ENCODE measurements at places on chromosomes 1 and 21.

- no peak for DNase-seq
These were observed 77.8 kb downstream of the BACH1 start for GRCh38 chr21:29376556-29376955.

- peak; percentile 64 for DNase-seq
These were observed 35.1 kb upstream of the LBR start for GRCh38 chr1:225462714-225463574.

DNA sequence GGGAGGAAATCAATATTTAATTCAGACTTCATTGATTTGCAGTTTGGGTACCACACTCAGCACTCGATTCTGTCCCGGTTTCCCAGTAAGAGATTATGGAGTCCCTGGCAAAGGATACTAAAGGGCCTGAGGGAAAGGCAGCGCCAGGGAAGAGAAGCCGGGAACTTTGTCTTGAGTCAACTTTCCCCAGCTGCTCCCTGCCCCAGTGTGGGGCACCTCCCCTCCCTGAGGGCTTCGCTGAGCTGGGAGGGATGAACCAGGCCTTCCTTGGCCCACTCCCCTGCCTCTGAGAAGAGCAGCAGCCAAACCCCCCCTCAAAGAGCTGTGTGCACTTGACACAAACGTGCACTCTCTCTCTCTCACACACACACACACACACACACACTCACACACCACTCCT, 32.6 kb downstream of the OPTC start:
- peak; percentile 71 for DNase-seq

DNA sequence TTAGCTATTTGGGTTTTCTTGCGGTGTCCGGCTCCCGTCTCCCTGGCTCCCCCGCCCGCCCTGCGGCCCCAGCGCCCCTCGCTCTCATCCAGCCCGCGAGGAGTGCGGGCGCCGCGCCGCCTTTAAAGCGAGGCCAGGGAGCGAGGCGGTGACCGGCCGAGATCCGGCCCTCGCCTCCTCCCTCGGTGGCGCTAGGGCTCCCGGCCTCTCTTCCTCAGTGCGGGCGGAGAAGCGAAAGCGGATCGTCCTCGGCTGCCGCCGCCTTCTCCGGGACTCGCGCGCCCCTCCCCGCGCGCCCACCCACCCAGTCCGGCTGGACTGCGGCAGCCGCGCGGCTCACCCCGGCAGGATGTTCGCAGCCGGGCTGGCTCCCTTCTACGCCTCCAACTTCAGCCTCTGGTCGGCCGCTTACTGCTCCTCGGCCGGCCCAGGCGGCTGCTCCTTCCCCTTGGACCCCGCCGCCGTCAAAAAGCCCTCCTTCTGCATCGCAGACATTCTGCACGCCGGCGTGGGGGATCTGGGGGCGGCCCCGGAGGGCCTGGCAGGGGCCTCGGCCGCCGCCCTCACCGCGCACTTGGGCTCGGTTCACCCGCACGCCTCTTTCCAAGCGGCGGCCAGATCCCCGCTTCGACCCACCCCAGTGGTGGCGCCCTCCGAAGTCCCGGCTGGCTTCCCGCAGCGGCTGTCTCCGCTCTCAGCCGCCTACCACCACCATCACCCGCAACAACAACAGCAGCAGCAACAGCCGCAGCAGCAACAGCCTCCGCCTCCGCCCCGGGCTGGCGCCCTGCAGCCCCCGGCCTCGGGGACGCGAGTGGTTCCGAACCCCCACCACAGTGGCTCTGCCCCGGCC, 492 bp downstream of the HLX start:
- peak; percentile 45 for DNase-seq

- no peak for DNase-seq
These were observed 931 bp upstream of the MXRA8 start for GRCh38 chr1:1359308-1359663.

DNA sequence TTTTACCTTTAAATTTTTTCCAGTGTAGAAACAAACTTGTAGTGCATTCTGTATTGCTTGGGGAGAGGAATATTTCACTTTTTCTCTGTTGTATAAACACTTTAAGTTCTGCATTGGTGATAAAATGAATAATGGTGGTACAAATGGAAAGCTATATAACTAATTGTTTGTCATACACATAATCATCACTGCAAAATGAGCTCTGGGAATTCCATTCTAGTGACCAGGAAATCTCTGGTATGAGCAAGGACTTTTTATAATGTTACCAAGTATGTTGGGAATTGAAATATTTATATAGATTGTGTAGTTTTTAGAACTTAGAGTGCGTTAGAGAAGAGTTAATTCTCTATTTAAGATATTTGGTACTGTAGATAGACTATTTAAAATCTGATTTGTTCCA, 5.0 kb upstream of the FMN2 start:
- DNase-seq = no peak

DNA sequence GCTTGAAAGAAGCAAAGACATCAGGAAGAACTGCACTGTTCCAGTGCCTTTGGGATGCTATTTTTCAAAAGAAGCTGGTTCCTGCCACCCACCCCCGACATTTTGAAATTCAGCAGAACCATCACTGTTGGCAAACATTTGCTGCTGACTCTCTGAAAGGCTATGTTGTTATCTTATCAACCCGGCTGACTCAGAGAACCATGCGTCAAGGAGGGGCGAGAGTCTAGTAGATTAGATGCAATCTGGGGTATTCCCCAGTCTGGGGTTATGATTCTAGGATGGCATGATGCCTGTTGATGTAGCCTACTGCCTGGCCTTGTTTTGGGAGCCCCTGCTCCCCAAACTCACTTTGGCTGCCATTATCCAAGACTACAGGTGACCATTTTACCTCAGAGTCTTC, 267.8 kb upstream of the RUNX1 start:
- no peak for DNase-seq

- DNase-seq = no peak
These were observed at the start of gene LIN28A for GRCh38 chr1:26410706-26411623. Gene LIN28A (plus strand): TSS chr1:26410817. CDS start chr1:26410892, 75 bp downstream.

DNA sequence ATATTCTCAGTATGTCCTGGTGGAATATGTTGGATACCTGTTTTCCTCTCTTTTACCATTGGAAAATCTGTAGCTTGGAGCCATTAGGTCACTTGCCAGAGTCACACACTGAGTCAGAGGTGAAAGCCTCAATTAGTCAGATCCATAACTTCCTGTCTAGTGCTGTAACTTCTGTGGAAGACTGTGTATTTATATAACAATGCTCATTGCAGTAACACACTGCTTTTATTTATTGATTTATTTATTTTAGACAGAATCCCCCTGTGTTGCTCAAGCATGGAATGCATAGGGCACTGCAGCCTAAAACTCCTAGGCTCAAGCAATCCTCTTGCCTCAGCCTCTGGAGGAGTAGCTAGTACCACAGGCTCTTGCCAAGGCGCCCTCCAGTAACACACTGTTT, 1.3 kb upstream of the DOCK7 start:
- peak; percentile 48 for DNase-seq

DNA sequence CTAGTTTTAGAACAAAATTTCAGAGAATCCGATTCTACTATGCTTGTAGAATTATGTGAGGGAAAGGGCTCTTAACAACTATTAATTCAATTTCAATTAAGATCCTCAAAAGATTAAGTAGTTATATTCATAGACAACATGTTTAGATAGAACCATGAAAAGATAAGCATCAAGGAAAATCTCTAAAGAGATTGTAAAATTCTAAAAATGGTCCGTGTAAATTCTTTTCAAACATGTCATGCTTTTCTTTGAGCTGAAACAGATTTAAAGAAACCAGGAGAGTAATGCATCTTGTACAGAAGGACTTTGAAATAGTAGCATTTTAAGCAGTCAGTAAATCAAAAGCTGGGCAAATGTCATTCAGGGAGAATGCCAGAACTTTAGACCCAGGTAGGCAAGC, 1080.6 kb upstream of the B3GALT2 start:
- DNase-seq = no peak

- peak; percentile 60 for DNase-seq
These were observed 46.9 kb upstream of the GNG12 start for GRCh38 chr1:67880056-67880601.

GRCh38 chr1:212213784-212214183, 71.4 kb upstream of the PPP2R5A start:
- DNase-seq = no peak

DNA sequence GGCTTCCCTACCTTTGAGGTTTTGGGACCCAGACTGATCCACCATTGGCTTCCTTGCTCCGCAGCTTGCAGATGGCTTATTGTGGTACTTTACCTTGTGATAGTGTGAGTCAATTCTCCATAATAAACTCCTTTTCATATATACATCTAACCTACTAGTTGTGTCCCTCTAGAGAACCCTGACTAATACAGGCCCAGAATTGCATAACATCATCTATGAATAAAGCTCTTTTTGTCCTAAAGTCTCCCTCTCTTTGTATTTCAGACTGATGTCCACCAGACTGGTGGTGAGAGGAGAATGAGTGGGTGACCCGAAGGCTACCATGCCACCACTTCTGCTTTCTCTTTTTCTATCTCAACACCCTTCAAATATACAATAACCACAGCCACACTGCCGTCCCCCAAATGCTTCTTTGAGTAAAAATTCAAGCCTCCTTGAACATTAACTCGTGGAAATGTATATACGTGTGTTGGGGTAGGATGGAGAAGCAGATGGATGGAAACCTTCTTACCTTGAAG, 265.7 kb downstream of the PTBP2 start:
- DNase-seq = no peak

DNA sequence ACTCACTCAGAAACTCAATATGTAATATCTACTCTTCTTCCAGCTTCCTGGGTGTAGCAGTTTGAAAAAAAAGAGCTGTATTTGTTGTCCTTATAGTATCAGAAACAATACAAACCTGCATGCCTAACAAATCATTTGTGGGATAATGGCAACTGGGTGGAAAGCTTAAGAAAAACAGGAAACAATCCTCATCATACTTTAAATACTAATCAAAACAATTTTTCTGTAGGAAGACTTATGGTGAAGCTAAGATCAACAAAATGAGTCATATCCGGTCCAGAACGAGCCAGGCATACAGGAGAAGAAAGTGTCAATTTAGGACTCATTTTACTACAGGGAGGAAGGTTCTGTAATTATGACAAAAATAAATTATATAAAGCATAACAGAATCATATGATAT, 181.8 kb upstream of the ADGRL4 start:
- peak; percentile 10 for DNase-seq

GRCh38 chr1:4718071-4718470, 63.7 kb downstream of the AJAP1 start:
- DNase-seq = no peak

DNA sequence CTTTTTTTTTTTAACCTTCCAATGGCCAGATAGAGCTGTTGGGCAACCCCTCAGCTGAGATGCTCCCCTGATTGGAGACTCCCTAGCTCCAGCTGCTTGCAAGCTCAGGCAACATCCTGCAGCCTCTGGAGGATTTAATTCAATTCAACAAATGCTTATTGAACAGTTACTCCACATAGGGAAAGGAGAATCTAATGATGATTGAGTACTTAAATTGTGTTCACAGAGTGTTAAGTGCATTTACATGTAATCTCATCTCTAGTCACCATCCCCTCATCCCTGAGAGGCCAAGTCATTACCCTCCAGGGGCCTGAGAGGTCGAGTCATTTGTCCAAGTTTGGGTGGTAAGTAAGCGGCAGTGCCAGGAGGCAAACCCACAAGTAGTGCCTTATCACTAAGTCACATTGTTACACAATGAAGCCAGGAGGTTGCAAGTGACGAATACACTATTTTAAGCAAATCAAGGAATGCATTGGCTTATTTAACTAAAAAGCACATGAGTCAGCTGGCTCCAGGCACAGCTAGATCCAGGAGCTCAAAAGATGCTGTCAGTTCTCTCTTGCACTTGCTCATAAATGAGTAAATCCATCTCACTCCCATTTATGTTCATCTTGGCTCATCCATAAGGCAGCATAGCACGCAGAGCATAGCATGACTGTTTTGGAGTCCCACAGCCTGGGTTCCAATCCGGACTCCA, 64.3 kb downstream of the OPTC start:
- peak; percentile 96 for DNase-seq

DNA sequence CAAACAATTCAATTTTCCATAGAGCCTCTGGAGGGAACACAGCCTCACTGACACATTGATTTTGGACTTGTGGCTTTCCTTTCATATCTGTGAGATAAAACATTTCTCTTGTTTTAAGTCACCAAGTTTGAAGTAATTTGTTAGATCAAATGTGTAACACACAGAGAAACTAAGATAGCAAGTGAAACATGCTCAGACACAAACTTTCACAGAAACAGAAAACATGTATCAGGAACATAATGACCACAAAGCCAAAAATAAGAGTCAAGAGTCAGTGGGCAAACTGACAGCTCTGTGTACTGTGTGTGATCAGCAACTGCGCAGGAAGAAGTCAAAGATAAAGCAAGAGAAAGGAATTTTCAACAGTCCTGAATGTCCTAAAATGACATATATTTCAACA, 1237.5 kb downstream of the AMY1C start:
- no peak for DNase-seq

- DNase-seq = no peak
These were observed 28.1 kb downstream of the VANGL1 start for GRCh38 chr1:115669886-115670285.

- DNase-seq = peak; percentile 52
These were observed 35.5 kb downstream of the SLC26A9 start for GRCh38 chr1:205907794-205908193.

DNA sequence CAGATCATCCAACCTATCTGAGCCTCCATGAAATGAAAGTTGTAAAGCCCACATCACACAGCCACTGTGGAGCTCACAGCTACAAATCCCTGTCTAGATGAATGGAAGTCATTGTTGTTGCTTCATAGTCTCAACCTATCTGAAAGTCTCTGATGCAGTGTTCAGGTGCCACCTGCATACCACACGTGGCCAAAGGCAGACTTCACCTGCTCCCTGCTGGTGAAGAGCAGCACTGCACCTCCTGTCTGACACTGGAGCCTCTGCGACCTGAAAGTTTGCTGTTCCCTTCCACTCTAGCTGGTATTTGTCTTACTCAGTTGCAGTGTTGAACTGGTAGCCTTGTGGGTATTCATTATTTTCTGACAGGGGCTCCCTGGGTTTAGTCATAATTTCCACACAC, 18.4 kb downstream of the LORICRIN start:
- DNase-seq = no peak

DNA sequence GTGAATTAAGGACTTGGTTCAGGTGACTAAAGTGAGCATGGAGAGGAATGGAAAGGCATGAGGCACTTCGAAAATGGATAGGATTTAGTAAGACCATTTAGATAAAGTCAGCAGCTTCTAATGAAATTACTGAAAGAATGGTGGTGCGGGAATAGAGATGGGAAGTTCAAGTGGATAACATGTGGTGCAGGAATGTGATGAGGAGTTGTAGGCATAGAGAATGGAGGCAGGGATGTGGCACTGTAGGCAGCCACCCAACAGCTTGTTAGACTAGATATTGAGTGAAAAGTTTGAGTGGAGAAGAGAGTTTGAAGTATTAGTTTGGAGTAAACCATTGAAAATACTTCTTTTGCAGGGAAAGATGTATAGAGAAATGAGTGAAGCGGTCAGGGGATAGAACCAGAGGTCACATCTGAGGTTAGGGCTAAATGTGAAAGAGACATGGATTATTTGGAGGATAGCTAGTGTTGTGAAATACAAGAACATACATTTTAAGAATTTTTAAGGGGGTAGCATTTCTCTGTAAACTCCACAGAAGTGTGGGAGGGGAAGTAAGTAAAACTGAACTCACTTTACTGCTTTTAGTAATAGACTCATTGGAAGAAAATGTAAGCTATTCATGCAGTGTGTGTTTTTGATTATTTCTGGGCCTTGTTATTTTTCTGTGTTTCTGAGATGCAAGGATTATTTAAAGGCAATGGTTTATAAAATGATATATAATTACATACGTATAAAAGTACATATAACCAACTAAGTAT, 46.2 kb downstream of the DYRK1A start:
- no peak for DNase-seq

GRCh38 chr1:162941024-162941423, 80.0 kb upstream of the CCDC190 start:
- no peak for DNase-seq
